ENCODE measurements at places on chromosomes 2 and 18. TPM values are rescaled to one million over a fixed set of nuclear protein-coding genes. Genes with fewer than 3 reads are reported as not detected.

POLR1B gene
- total RNA-seq, result 82.3 TPM

LHCGR gene
- not detected for total RNA-seq

TMEM182 gene
- 4.7 TPM for total RNA-seq

KCNF1 gene
- not detected for total RNA-seq

AKAIN1 gene
- total RNA-seq, result not detected

TMEM17 gene
- total RNA-seq, result 0.42 TPM

DES gene
- total RNA-seq, result not detected

TWIST2 gene
- total RNA-seq, result not detected

ADRA2B gene
- 0.25 TPM for total RNA-seq

RUFY4 gene
- not detected for total RNA-seq

CDH7 gene
- total RNA-seq, result not detected

RAMP1 gene
- total RNA-seq, result 0.34 TPM

OTX1 gene
- not detected for total RNA-seq

AFTPH gene
- total RNA-seq, result 39.4 TPM

PIEZO2 gene
- not detected for total RNA-seq

ACKR3 gene
- 1.6 TPM for total RNA-seq

HOXD10 gene
- total RNA-seq, result not detected

EIF2B4 gene
- 43.6 TPM for total RNA-seq

TNFRSF11A gene
- 1.4 TPM for total RNA-seq

MYO1B gene
- 12.1 TPM for total RNA-seq

SRD5A2 gene
- total RNA-seq, result not detected

TRPM8 gene
- total RNA-seq, result not detected

KIF1A gene
- 2.6 TPM for total RNA-seq

SLC38A11 gene
- total RNA-seq, result not detected

PLGLB1 gene
- total RNA-seq, result 2.0 TPM

KIF5C gene
- total RNA-seq, result 25.4 TPM

EFHD1 gene
- total RNA-seq, result 0.17 TPM

NR4A2 gene
- total RNA-seq, result 34.7 TPM

DYNAP gene
- total RNA-seq, result not detected

FAHD2A gene
- 37.5 TPM for total RNA-seq

KLHL30 gene
- total RNA-seq, result not detected

MPV17 gene
- 92.8 TPM for total RNA-seq

CEP192 gene
- total RNA-seq, result 23.8 TPM

COL6A3 gene
- total RNA-seq, result 18.6 TPM

ASB18 gene
- total RNA-seq, result not detected

PLGLB2 gene
- total RNA-seq, result 0.75 TPM

UGT1A7 gene
- total RNA-seq, result not detected

RAX gene
- not detected for total RNA-seq

Measured in activated CD8-positive, alpha-beta memory T cell treated with anti-CD3 and anti-CD28 coated beads for 36 hours (primary cell).